Mammary microvascular endothelial cell (primary cell): ENCODE measurements at places on chromosomes 12 and 14. TPM values are rescaled to one million over a fixed set of nuclear protein-coding genes. Genes with fewer than 3 reads are reported as not detected.

MYF5 gene
- not detected in 2 replicates for total RNA-seq

GYS2 gene
- not detected in 2 replicates for total RNA-seq

C14orf93 gene
- total RNA-seq = 5.8 and 8.2 TPM in 2 replicates

FGF23 gene
- total RNA-seq = not detected in 2 replicates

ZDHHC22 gene
- not detected in 2 replicates for total RNA-seq

COX6A1 gene
- total RNA-seq = 527 and 626 TPM in 2 replicates

KNTC1 gene
- 27.9 and 28.7 TPM in 2 replicates for total RNA-seq

NTS gene
- not detected in 2 replicates for total RNA-seq

PRH2 gene
- total RNA-seq = not detected in 2 replicates

CPNE8 gene
- total RNA-seq = 16.4 and 16.7 TPM in 2 replicates

PLA2G1B gene
- total RNA-seq = not detected in 2 replicates

ANKS1B gene
- 0.13 TPM in 1 of 2 replicates, not detected in the other for total RNA-seq

TAS2R13 gene
- 0.07 and 0.10 TPM in 2 replicates for total RNA-seq

MSI1 gene
- total RNA-seq = not detected in 2 replicates

CACNA1C gene
- 0.05 and 0.20 TPM in 2 replicates for total RNA-seq

SLC41A2 gene
- total RNA-seq = 16.6 and 26.1 TPM in 2 replicates

RPL10L gene
- total RNA-seq = not detected in 2 replicates

MGP gene
- total RNA-seq = 29.6 and 38.0 TPM in 2 replicates

TRIM9 gene
- total RNA-seq = not detected in 2 replicates

CCDC197 gene
- total RNA-seq = not detected in 2 replicates

RBP5 gene
- total RNA-seq = 0.13 TPM in 1 of 2 replicates, not detected in the other

MIP gene
- not detected in 2 replicates for total RNA-seq

ANHX gene
- total RNA-seq = not detected in 2 replicates

PKP2 gene
- total RNA-seq = 1.3 and 1.9 TPM in 2 replicates

HECTD4 gene
- total RNA-seq = 10.1 and 10.8 TPM in 2 replicates

SLCO1A2 gene
- not detected in 2 replicates for total RNA-seq

ZFHX2 gene
- total RNA-seq = under 0.01 and 0.69 TPM in 2 replicates

EXOC3L4 gene
- total RNA-seq = not detected in 2 replicates

PUS1 gene
- 24.2 and 37.7 TPM in 2 replicates for total RNA-seq

RNASE1 gene
- total RNA-seq = 182 and 221 TPM in 2 replicates

KCNJ8 gene
- not detected in 2 replicates for total RNA-seq

KRT3 gene
- not detected in 2 replicates for total RNA-seq

MYH6 gene
- 0.05 TPM in 1 of 2 replicates, not detected in the other for total RNA-seq

ZNF410 gene
- 39.0 and 39.8 TPM in 2 replicates for total RNA-seq

TSPAN19 gene
- not detected in 2 replicates for total RNA-seq

PTGER2 gene
- not detected in 2 replicates for total RNA-seq

LUM gene
- total RNA-seq = not detected in 2 replicates

KRT83 gene
- not detected in 2 replicates for total RNA-seq

DPPA3 gene
- total RNA-seq = not detected in 2 replicates

KCNC2 gene
- total RNA-seq = not detected in 2 replicates

HSPB8 gene
- 19.1 and 19.4 TPM in 2 replicates for total RNA-seq

BCL11B gene
- 0.13 TPM in 1 of 2 replicates, not detected in the other for total RNA-seq

TECPR2 gene
- 6.3 and 6.9 TPM in 2 replicates for total RNA-seq

TAS2R8 gene
- total RNA-seq = not detected in 2 replicates

MEG3 gene
- 4.1 and 5.6 TPM in 2 replicates for total RNA-seq

TMEM229B gene
- 6.9 and 8.1 TPM in 2 replicates for total RNA-seq

SYCP3 gene
- total RNA-seq = not detected in 2 replicates

RNFT2 gene
- total RNA-seq = 2.3 and 3.7 TPM in 2 replicates

KLRK1 gene
- not detected in 2 replicates for total RNA-seq

NEUROD4 gene
- total RNA-seq = not detected in 2 replicates

OAS2 gene
- 88.9 and 101 TPM in 2 replicates for total RNA-seq
